ENCODE measurements at places on chromosomes 1 and 21.

- DNase-seq = no peak
Measured at GRCh38 chr21:35437941-35438340, 388.8 kb upstream of the RUNX1 start.

DNA sequence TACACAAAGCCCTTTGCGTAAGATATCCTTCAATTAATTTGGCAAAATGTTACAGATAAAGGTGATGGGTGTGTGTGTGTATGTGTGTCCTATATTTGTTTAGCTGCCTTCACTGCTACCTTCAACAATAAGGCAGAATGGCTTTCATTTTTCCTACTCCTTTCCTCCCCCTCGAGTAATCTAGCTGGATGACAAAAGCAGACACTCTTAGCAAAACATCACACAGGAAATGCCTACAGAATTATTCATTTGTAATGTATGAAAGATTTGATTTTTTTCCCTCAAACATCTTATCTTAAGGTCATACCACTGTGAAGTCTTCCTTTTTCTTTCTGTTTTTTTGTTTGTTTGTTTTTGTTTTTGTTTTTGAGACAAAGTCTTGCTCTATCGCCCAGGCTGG, 10.6 kb downstream of the PTPN22 start:
- no peak for DNase-seq

- no peak for DNase-seq
Measured at GRCh38 chr1:178659789-178660208, 65.2 kb upstream of the RALGPS2 start.

GRCh38 chr1:32200226-32201010, at the start of gene CCDC28B:
CCDC28B (plus strand) TSS chr1:32200595; CDS start chr1:32201936, 1,341 bp downstream.
- peak; percentile 87 for DNase-seq

GRCh38 chr1:176058686-176059085, 148.4 kb downstream of the COP1 start:
- DNase-seq = no peak

- DNase-seq = no peak
Measured at GRCh38 chr1:87897481-87897880, 568.8 kb downstream of the LMO4 start.

Measured in right forelimb (tissue), 1 donor.